ENCODE measurements at places on chromosomes 16 and 17.

- no peak for DNase-seq
Measured at GRCh38 chr16:84068783-84069462, 26.3 kb upstream of the SLC38A8 start.

- no peak for DNase-seq
Measured at GRCh38 chr17:83082424-83082823, 3.0 kb downstream of the METRNL start.

- DNase-seq, result no peak
Measured at GRCh38 chr17:7977039-7977438, 25.4 kb upstream of the GUCY2D start.

DNA sequence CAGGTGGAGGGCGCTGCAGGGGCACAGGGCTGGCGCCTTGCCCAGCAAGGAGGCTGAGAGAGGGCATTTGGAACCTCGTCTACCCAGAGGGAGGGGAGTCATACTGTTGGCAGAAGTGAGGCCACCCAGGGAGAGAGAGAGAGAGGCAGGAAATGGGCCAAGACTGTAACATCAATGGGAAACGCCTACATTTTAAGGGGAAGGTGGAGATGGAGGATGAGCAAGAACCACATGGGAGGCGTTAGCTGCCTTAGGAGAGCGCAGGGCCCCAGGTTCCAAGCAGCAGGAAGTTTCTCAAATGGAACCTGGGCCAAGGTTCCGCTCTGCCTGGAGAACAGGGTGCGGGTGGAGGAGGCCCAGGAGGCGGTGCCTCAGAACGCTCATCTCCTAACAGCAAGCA lies 2.7 kb upstream of the WFDC1 start:
- no peak for DNase-seq

DNA sequence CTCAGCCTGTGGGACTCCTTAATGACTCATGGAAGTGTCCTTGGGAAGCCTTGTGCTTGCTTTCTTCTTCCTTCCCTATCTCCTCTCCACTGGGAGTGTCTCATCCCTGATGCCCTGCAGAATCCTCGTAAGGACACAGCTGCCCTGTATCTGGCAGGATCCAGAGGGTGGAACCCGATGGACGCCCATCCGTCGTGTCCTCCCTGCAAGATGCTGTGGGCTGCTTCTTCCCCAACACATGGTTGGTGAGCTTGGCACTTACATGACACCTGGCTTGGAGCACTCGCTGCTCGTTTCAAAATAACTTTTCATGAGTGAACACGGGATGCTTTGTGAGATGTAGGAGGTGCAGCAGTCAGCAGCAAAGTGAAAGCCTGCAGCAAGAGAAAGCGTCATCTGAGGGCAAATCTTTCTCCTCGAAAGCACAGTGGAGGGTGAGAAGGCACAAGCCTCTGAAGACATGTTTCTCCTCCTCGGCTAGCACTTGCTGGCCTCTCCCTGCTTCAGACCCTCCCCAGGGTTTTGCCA lies 3.3 kb downstream of the CCL15 start:
- DNase-seq, result no peak
